ENCODE measurements at places on chromosomes 5 and 9.
A peak's percentile ranks its signal among the peaks of the same experiment; 100 is the strongest.

GRCh38 chr5:80217667-80218066 is 38.2 kb downstream of the SERINC5 start:
- no peak for DNase-seq

DNA sequence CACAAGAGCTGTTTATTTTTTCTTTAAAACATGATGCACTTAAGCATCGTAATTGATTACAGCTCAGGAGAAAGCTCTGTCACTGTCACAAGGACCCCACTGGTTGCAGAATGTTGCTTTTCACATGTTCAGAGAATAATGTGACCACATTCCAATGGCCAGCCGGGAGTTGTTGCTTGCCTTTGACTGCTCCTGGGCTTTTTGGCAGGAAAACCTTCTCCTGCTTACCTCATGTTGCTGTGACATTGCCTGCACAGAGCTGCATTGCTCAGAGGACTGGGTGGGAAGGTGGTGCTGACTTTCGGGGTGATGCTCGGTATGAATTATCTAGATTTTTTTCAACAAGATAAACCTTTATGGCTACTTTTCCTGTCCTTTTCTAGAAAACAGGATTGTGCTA is 88.2 kb downstream of the PALM2AKAP2 start:
- no peak for DNase-seq

DNA sequence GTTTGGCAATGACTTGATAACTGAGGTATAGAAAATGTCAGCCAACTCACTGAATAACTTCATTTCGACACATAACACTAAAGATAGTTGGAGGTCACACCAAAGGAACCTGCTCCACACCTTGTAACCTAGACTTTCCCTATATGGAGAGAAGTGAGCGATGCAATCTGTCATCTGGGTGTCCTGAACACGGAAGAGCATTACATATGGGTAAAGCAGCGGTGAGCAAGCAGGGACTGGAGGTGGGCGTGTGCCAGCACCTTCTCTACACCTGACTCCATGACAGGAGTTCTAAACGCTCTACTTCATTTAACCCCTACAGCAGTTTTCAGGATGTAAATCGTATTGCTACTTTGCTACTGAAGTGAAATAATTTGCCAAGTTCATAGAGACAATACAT is 152.8 kb downstream of the SLC12A2 start:
- no peak for DNase-seq

GRCh38 chr9:121529237-121529987 is 29.8 kb upstream of the GGTA1 start:
- DNase-seq, result no peak

- DNase-seq, result no peak
These were observed 166.7 kb downstream of the GAPVD1 start for GRCh38 chr9:125428060-125428901.

GRCh38 chr5:96624596-96624995 is 37.6 kb upstream of the CAST start:
- no peak for DNase-seq

DNA sequence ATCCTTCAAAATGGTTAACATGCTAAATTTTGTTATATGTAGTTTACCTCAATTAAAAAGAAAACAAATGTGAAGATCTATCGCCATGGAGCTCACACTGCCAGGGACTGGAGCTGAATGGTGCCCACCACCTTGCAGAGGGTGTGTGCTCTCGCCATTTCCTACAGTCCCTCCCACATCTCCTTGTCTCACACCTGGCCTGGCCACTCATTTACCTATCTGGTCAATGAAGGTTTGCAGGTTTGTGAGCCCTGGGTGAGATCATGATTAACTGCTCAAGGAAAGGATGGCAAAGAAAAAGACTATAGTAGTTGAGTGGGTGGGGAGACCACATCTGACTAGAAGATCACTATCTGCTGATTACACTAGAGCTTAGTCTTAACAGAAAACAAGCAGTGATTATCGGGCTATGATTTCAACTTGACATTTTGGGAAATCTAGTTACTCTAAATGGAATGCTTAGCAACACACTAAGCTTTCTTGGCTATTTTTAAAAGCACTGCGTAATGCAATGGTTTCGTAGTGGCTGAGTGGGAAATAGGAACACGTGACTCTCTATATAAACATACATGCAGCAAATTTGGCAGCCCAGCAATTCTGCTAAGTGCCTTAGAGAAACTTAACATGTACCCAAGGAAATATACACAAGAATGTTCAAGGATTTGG is 27.3 kb downstream of the PUM3 start:
- no peak for DNase-seq

- no peak for DNase-seq
These were observed 82.0 kb downstream of the FRMD3 start for GRCh38 chr9:83456226-83456625.

- DNase-seq, result no peak
These were observed 23.0 kb upstream of the MTAP start for GRCh38 chr9:21779397-21779796.

DNA sequence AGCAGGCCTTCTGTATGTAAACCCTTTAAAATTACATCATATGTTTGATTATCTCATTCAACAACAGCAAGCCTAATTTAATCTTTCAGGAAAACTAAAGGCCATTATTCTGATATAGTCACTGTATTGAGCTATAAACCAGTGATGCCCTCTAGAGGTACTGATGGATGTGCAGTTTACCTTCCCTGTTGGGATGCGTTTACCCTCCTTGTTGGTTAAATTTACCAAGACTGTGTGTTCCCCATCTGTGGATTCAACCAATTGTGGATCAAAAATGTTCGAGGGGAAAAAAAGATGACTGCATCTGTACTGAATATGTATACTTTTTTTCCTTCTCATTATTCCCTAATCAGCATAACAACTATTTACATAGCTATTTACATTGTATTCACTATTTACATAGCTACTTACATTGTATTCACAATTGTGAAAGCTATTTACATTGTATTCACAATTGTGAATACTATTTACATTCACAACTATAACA is 3.7 kb upstream of the BAAT start:
- no peak for DNase-seq

DNA sequence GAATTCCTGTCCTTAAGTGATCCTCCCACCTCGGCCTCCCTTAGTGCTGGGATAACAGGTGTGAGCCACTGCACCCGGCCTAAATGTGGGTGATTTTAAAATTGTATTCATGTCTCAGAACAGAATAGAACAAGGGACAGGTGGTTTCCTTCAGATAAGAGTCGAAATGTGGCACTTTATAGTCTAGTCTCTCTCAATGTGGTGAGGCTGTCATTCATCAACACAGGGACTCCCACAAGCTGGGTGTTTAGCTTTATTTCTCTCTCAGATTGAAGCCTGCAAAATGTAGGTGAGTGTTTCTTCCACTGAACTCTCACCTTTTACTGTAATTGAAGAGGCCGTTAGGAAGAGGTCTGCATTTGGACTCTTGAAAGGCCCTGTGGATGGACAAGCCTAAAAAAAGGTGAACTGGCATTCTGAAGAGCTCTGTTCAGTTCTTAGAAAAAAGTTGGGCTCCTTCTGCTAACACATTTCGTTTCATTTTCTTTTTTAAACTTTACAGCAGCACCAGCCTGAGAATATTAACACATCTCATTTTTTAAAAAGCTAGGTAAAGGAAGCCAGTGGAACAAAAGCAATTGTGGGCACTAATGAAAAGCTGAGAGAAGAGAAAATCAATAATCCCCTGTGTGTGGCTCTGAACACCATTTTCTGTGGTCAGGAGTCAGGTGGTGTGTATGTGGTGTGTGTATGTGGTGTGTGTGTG is 126.2 kb upstream of the SLC28A3 start:
- no peak for DNase-seq

GRCh38 chr9:33023661-33024060 is 1.4 kb upstream of the DNAJA1 start:
- no peak for DNase-seq

DNA sequence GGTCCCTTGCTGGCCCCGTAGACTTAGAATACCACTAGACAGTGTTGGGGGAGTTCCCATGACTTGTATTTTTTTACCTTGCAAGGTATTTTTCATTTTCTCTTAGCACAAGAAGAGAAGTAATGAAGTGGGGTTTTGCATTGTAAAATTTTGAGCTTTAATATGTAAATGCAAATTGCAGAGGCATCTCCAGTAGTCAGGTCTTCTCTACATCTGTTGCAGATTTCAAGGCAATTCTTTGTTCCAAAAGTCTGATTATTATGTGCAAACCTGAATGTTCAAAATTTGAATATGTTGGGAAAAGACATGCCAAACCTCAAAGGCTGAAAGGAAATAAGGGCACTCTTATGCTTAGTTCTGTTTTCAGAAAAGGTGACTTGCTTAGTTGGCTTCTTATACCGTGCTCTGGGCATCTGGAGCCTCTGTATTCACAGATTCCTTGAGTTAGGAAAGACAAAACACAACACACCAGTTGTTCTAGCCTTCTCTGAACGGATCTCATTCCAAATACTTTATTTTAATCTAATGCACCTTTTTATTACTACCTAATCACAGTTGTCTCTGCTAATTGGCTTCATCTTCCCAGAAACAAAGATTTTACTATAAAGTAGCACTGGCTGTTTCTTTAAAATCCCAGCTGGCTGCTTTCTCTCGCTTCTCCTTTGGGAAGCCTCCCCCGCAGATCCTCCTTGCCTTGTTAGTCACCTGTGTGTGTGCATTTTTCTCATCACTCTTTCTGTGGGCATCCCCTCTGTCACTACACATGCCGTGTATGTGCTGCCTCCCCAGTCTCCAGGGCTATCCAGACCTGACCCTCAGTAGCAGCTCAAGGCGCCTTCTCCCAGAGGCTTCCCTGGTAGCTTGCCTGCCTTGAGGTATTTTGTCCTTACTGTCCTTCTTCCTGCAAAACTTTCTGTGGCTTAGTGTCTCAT is 138.2 kb downstream of the TLE4 start:
- DNase-seq, result no peak

GRCh38 chr5:173291722-173292658 is 36.2 kb downstream of the STC2 start:
- no peak for DNase-seq

- peak; percentile 30 for DNase-seq
These were observed 939.7 kb downstream of the NR2F1-AS1 start for GRCh38 chr5:92641031-92641962.

DNA sequence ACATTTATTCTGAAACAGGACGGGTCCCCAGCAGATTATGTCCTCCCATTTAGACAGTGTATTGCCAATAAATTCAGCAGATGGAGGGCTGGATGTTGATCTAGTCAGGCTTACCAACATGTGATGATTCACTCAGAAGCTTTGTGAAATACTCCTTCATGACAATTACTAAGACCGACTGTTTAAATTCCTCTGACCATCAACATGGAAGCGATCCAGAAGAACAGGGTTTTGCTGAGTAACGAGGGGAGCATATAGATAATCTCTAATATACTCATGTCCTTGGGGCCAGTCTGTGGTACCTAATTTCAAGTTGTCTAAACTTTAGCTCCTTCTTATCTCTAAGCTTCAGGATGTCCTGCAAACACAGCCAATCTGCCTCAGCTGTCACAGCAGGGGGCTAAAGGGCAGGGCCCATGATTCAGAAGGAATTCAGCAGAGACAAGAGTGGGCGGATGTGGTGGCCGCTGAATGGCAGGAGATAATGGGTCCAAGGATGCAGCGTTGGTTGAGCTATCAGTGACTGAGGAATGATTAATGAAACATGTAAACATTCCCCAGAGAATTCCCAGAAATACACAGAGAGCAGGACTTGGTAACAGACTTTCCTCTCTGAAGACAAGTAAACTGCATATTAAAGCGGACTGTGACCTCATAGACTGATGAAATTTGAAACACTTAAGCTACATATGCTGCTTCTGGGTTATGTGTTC is 109.4 kb downstream of the ANKRD55 start:
- no peak for DNase-seq

- DNase-seq, result no peak
These were observed 747.1 kb downstream of the CETN3 start for GRCh38 chr5:89662499-89662898.

GRCh38 chr9:103068753-103069152 is 73.6 kb downstream of the CYLC2 start:
- no peak for DNase-seq

Measured in NCI-H1417 treated with DMSO at 0.1 percent for 48 hours (cell line).